ENCODE measurements at places on chromosomes 2 and 18. TPM values are rescaled to one million over a fixed set of nuclear protein-coding genes. Genes with fewer than 3 reads are reported as not detected.

GRCh38 chr2:117057016-117057415 is 757.5 kb upstream of the DDX18 start:
- H3K4me3 ChIP-seq = no peak overlapping the region
- H3K27me3 ChIP-seq = no peaks in the 10 kb centered on the region
- no peak overlapping the region for H3K27ac ChIP-seq
- H3K4me1 ChIP-seq = no peaks in the 10 kb centered on the region

DNA sequence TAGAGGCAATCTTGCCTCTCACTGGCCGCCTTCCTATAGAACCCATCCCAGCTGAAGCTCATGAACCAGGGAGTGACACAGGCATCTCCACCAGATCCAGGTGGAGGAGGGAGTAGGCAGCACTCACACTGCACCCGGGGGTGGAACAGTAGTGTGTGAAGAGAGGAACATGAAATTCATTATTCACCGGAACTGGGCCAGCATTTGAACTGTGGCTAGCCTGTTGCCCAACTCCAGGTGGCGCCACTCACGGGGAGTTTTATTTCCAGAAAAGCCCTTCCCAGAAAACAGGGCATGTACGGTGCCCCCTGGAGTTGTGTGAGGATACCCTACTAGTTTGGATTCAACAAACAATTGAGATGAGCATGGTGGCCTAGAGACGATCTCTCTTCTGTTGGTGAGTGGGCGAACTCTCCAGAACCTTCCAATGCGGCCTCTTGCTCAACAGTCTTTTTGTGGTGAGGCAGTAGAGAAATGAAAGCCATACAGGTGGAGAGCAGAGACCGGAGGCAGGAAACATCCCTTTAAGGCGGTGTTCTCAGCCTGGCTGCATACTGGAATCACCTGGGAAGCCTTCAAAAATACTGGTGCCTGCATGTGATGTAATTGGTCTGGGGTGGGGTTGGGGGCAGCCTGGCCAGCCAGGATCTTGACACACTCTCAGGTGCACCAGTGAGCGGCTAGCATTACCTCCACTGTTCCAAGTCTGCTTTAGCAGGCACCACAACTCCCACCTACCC is 73.5 kb upstream of the NEDD4L start:
- H3K36me3 ChIP-seq = no peaks in the 10 kb centered on the region
- no peaks in the 10 kb centered on the region for H3K27me3 ChIP-seq
- no peak for DNase-seq
- H3K4me3 ChIP-seq = no peak overlapping the region

GRCh38 chr18:36650266-36650665 is 178.5 kb downstream of the TPGS2 start:
- DNase-seq = no peak
- no peak overlapping the region for H3K4me3 ChIP-seq
- no peaks in the 10 kb centered on the region for H3K4me1 ChIP-seq
- no peaks in the 10 kb centered on the region for H3K36me3 ChIP-seq
- H3K27me3 ChIP-seq = peaks cover 4% of the 10 kb centered on the region

DNA sequence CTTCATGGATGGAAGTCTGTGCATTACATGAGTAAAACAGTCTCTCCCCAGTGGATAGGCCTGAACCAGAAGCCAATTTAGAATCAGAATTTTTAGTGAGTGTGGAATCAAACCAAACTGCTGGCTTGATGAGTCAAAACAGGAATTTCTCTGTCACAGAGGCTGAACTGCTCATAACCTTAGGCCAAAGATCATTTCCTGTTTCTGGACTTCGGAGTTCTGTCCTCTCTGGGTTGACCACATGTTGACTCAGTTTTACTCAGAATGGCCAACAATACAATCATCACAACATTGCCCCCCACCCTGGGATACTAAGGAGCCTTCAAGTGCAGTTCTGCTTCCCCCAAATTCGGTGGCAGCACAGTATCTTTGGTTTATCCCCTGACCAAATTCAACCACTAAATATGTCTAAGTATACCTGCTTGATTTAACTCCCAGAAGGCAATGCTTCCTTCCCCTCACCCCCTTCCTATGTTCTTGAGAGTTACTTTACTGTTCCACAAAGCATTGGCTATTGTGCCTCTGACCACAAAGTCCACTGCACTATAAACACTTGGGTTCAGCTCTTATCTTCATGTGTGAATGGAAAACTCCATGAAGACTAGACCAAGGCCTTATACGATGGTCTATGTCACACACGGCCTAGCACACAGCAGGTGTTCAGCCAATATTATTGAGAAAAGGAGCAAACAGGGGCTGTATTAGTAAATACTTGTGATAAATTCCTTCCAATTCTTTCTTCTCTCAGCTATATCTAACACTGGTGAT is 67.8 kb downstream of the NXPH2 start:
- H3K27ac ChIP-seq = no peak overlapping the region
- no peaks in the 10 kb centered on the region for H3K36me3 ChIP-seq
- no peak overlapping the region for H3K4me3 ChIP-seq
- no peaks in the 10 kb centered on the region for H3K4me1 ChIP-seq
- DNase-seq = no peak
- H3K27me3 ChIP-seq = no peaks in the 10 kb centered on the region

- no peak overlapping the region for H3K27ac ChIP-seq
- no peaks in the 10 kb centered on the region for H3K4me1 ChIP-seq
- no peak overlapping the region for H3K4me3 ChIP-seq
- no peak for DNase-seq
- no peaks in the 10 kb centered on the region for H3K27me3 ChIP-seq
Observed at GRCh38 chr2:185137700-185138099, 539.4 kb downstream of the ZNF804A start.

IL1F10 gene
- not detected for total RNA-seq

SLC5A7 gene
- total RNA-seq = not detected
